ENCODE measurements at places on chromosomes 2 and 18. TPM values are rescaled to one million over a fixed set of nuclear protein-coding genes. Genes with fewer than 3 reads are reported as not detected.

The DLGAP1 gene
- polyA plus RNA-seq: not detected

The TMX3 gene
- polyA plus RNA-seq: 22.6 TPM

The IL36B gene
- polyA plus RNA-seq: not detected

DNA sequence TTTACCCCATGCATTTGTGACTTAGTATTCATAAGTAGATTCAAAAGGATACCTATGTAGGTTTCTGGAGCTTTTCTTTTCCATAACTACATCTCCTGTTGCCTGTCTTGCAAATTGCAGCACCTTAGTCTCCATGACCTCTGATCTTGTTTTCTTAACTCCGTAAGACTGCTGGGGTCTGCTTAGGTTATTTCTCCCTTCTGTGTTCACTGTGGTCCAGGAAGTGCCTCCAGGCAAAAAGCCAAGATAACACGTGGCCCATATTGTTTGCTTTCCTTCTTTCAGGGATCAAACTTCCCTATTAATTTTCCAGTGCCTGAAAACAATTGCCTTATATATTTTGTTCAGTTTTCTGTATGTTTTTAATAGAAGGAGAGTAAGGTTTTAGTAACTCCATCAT, 86.4 kb downstream of the GCA start:
- H3K27ac ChIP-seq: no peak overlapping the region
- no peaks in the 10 kb centered on the region for H3K27me3 ChIP-seq
- DNase-seq: no peak
- H3K4me3 ChIP-seq: no peak overlapping the region
- H3K36me3 ChIP-seq: no peaks in the 10 kb centered on the region

DNA sequence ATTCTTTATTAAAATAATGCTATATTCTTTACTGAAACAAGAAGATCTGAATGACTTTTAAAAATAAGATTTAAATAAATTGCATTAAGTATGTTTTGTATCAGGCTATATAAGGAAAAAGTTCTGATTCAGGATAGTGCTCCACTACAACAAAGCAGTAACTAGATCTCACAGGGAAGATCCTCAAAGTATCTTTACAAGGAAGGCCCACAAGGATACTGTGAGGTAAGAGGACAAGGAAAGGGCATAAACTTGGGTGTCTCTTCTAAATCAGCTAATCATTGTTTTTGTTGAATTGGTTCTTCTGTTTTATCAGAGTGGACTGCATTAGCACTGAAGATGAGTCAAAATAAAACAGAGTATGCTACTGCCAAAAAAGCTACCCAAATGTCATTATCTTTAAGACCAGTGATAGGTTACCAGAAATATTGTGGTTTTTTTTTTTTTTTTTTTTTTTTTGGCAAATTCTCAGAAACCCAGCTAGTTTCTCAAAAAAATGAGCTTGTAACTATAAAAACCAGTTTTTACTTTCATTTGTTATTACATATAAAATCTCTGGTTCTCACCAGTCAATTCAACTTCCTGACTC, 160.9 kb downstream of the BAZ2B start:
- H3K36me3 ChIP-seq: no peaks in the 10 kb centered on the region
- peak overlapping the region; percentile 65 for H3K4me3 ChIP-seq
- H3K27me3 ChIP-seq: no peaks in the 10 kb centered on the region
- DNase-seq: no peak
- H3K27ac ChIP-seq: no peak overlapping the region

The B3GNT2 gene
- polyA plus RNA-seq: 46.7 TPM

The AMER3 gene
- not detected for polyA plus RNA-seq

DNA sequence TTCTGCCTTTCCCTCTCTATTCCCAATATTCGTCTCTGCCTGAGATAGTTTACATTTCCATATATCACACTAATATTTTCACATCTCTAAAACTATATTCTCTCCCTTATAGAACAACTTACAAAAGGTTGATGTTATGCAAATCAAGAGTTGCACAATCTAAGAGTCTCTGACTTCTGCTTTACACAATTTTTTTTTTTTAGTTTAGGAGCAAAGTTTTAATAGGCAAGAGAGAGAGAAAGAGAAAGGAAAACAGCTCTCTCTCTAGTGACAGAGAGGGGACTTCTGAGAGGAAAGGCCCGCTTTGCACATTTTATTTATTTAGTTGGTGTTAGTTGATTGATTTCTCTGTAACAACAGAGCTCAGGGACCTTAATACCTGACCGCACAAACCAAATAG, 380.2 kb downstream of the TXNL1 start:
- H3K27me3 ChIP-seq: no peaks in the 10 kb centered on the region
- H3K4me3 ChIP-seq: no peak overlapping the region
- H3K4me1 ChIP-seq: no peaks in the 10 kb centered on the region
- no peaks in the 10 kb centered on the region for H3K36me3 ChIP-seq
- H3K27ac ChIP-seq: no peak overlapping the region

The MARCO gene
- polyA plus RNA-seq: not detected

DNA sequence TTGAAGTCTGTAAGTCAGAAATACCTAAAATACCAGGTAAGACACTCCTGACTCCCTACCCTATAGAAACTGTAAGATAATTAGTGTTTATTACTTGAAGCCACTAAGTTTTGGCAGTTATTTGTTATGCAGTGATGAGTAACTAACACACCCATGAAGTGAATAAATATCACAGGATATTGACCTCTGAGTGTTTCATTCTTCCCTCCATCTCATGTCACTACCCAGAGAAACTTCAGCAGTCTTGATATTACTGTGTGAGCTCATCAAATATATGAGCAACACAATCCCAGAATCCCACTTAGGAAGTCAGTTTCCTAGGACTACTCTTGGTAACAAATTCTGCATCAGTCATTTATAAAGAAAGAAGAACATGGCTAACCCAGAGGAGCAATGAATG, 529.7 kb downstream of the FBXO15 start:
- no peaks in the 10 kb centered on the region for H3K27me3 ChIP-seq
- H3K4me1 ChIP-seq: no peaks in the 10 kb centered on the region
- DNase-seq: no peak
- no peaks in the 10 kb centered on the region for H3K36me3 ChIP-seq
- no peak overlapping the region for H3K27ac ChIP-seq

DNA sequence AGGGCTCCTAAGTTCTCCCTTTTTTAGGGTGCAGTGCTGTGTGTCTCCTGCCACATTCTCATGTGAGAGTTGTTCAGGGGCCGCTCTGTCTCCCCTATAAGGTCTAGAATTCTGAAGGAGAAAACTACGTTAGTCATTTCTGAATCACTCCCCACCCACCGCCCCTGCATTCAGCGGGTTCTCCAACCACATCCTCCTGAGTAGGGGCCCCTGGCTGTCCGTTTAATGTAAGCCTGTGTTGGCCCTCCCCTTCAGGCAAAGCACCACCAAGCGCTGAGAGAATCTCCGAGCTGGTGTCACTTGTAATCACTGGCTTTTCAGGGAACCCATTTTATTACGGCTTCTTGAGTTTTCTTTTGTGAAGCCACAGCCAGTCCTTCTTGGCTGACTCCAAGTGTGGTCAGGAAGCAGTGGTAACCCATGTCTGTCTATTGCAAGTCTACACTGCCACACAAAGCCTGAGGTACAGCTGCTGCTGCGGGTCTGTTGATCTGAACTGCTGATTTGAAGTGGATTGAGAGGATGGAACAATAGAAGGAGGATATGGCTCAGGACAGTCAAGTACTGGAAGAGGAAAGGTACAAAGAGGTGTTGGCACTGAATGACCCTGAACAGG, 16.9 kb downstream of the LCT start:
- H3K27me3 ChIP-seq: no peaks in the 10 kb centered on the region
- peak; percentile 35 for DNase-seq
- H3K36me3 ChIP-seq: peaks cover 6% of the 10 kb centered on the region
- peak overlapping the region; percentile 6 for H3K4me3 ChIP-seq
- H3K27ac ChIP-seq: no peak overlapping the region

DNA sequence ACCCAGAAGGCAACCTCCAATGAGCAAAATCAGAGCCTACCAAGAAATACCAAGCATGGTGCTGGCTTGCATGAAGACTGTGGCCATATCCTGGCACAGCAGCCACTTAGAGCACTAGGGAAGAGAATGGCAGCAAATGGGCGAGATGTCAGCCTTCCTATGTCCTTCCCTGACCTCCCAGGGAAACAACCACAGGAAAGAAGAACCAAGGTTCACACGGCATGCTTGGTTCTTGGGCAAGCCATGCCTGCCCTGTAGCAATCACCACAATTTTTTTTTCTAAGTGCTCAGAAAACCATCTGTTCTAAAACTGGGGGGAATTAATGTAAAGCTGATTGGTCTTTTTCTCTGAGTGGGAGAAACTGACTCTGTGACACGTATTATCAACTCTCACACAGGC, 27.8 kb downstream of the GALNT14 start:
- H3K27ac ChIP-seq: no peak overlapping the region
- no peak for DNase-seq
- H3K27me3 ChIP-seq: peaks cover 11% of the 10 kb centered on the region
- H3K4me1 ChIP-seq: no peaks in the 10 kb centered on the region

The CDK15 gene
- polyA plus RNA-seq: not detected

GRCh38 chr2:2230433-2230817, 100.7 kb downstream of the MYT1L start:
- H3K4me3 ChIP-seq: no peak overlapping the region
- H3K36me3 ChIP-seq: no peaks in the 10 kb centered on the region
- no peak overlapping the region for H3K27ac ChIP-seq
- H3K4me1 ChIP-seq: no peaks in the 10 kb centered on the region
- peaks cover 3% of the 10 kb centered on the region for H3K27me3 ChIP-seq

The OR6B2 gene
- polyA plus RNA-seq: not detected

The NCKAP1 gene
- 0.52 TPM for polyA plus RNA-seq

The ONECUT2 gene
- not detected for polyA plus RNA-seq

The TM4SF20 gene
- polyA plus RNA-seq: not detected

GRCh38 chr2:217978536-217979150, 24.2 kb downstream of the TNS1 start:
- no peak overlapping the region for H3K4me3 ChIP-seq
- no peak for DNase-seq
- H3K36me3 ChIP-seq: no peaks in the 10 kb centered on the region
- no peaks in the 10 kb centered on the region for H3K4me1 ChIP-seq
- H3K27ac ChIP-seq: no peak overlapping the region
- H3K27me3 ChIP-seq: peaks cover 3% of the 10 kb centered on the region

The KLHL29 gene
- polyA plus RNA-seq: not detected

- no peak overlapping the region for H3K4me3 ChIP-seq
- H3K4me1 ChIP-seq: no peaks in the 10 kb centered on the region
- no peak for DNase-seq
- H3K27ac ChIP-seq: no peak overlapping the region
- H3K36me3 ChIP-seq: no peaks in the 10 kb centered on the region
- no peaks in the 10 kb centered on the region for H3K27me3 ChIP-seq
Measured at GRCh38 chr18:69175681-69176080, 225.0 kb upstream of the DOK6 start.

DNA sequence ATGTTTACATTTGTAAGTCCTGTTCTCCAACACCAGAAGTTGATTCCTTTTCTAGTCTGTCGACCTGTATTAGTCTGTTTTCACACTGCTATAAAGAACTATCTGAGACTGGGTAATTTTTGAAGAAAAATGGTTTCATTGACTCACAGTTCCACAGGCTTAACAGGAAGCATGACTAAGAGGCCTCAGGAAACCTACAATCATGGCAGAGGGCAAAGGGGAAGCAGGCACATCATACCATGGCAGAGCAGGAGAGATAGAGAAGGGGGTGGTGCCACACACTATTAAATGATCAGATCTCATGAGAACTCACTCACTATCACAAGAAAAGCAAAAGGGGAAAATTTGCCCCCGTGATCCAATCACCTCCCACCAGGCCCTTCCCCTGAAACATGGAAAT, 112.8 kb upstream of the MAP3K20 start:
- no peaks in the 10 kb centered on the region for H3K4me1 ChIP-seq
- H3K4me3 ChIP-seq: no peak overlapping the region
- H3K36me3 ChIP-seq: no peaks in the 10 kb centered on the region
- DNase-seq: no peak
- peaks cover 6% of the 10 kb centered on the region for H3K27me3 ChIP-seq

- no peak overlapping the region for H3K27ac ChIP-seq
- H3K4me3 ChIP-seq: no peak overlapping the region
- no peaks in the 10 kb centered on the region for H3K4me1 ChIP-seq
- H3K36me3 ChIP-seq: no peaks in the 10 kb centered on the region
- H3K27me3 ChIP-seq: no peaks in the 10 kb centered on the region
Measured at GRCh38 chr18:4119813-4120212, 335.3 kb downstream of the DLGAP1 start.

The REG3A gene
- not detected for polyA plus RNA-seq

DNA sequence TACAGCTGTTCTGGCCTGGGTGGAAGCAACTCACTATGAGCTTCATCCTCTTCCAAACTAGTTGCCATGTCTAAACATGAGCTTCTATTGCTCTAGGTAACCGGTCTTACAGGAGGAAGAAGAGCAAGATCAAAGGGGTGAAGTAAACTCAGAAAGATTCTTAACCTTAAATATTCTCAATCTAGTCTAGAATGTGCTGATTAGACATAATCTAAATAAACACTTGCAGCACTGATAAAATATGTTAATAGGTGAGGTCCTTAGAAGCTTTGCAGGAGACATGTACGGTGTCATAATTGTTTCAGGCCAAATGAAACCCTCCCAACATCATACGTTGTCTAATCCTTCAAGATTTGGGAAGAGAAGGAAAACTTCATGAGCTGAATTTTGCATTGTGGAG, 431.6 kb upstream of the FSHR start:
- H3K4me1 ChIP-seq: no peaks in the 10 kb centered on the region
- H3K36me3 ChIP-seq: no peaks in the 10 kb centered on the region
- no peak overlapping the region for H3K4me3 ChIP-seq

The SAG gene
- polyA plus RNA-seq: not detected

The DQX1 gene
- not detected for polyA plus RNA-seq

DNA sequence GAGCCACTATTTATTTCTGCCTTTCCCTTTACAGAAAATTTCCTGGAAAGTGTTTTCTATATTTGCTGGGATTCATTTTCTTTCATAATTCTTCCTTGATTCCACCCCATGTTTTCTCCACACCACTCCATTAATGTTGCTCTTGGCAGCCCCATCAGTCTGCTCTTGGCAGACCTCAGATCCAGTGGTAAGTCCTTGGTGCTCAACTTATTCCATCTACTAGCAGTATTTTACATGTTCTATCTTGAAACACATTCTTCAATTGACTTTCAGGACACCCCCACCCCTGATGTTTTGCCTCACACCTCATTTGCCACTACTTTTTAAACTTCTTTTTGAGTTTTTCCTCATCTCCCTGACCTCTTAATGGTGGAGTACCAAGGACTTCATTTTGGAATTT, 65.0 kb downstream of the HNMT start:
- no peak overlapping the region for H3K27ac ChIP-seq
- H3K4me3 ChIP-seq: no peak overlapping the region
- no peaks in the 10 kb centered on the region for H3K4me1 ChIP-seq
- H3K36me3 ChIP-seq: no peaks in the 10 kb centered on the region

The GRB14 gene
- polyA plus RNA-seq: 0.91 TPM

- no peak for DNase-seq
- H3K27me3 ChIP-seq: peaks cover 4% of the 10 kb centered on the region
- peaks cover 8% of the 10 kb centered on the region for H3K4me1 ChIP-seq
Measured at GRCh38 chr2:36559221-36559942, 38.6 kb downstream of the FEZ2 start.
